ENCODE measurements at places on chromosomes 3 and 15.

GRCh38 chr15:62550106-62550505 is 385.0 kb upstream of the C2CD4B start:
- peaks cover 44% of the 10 kb centered on the region for H3K4me1 ChIP-seq
- no peaks in the 10 kb centered on the region for H3K36me3 ChIP-seq
- no peak overlapping the region for H3K27ac ChIP-seq
- H3K27me3 ChIP-seq, result no peaks in the 10 kb centered on the region
- no peak for DNase-seq
- no peak overlapping the region for H3K4me3 ChIP-seq

DNA sequence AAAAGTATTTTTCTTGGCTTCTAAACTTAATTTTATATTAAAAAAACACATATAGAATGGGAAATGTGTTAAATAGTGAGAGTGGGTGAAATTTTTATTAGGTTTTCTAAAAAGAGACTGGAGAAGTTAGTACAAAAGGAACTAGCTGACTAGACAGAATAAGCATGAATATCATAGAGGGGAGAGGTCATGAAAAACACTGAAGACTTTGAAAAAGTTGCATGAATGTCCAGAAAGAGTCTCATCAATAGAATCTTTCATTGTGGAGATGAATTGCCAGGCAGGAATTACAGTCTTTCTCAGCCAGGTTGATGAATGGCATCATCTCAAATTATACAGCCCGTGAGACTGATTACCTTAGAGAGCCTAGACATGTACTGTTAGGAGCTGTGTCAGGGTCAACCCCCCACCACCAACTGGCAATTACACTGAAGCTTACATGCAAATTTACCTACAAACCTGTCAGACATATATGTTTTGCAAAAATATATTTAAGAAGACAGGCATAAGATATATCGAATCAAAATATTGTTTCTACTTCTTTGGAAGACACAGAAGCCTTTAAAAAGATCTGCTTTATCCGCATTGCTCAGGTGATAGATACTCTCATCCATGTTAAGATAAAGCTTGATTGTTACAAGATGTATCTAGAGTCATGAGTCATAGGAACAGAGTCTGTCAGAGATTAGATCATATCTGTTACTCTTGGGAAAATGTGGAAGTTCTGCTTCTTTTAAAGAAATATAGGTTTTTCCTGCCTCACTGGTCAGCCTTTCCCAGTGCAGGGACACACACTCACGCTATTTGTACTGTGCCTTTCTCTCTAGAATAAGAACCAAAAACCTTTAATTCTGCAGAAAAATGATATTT is 34.8 kb upstream of the PFN2 start:
- H3K27me3 ChIP-seq, result no peaks in the 10 kb centered on the region
- no peaks in the 10 kb centered on the region for H3K36me3 ChIP-seq
- no peak overlapping the region for H3K27ac ChIP-seq
- H3K4me3 ChIP-seq, result no peak overlapping the region

DNA sequence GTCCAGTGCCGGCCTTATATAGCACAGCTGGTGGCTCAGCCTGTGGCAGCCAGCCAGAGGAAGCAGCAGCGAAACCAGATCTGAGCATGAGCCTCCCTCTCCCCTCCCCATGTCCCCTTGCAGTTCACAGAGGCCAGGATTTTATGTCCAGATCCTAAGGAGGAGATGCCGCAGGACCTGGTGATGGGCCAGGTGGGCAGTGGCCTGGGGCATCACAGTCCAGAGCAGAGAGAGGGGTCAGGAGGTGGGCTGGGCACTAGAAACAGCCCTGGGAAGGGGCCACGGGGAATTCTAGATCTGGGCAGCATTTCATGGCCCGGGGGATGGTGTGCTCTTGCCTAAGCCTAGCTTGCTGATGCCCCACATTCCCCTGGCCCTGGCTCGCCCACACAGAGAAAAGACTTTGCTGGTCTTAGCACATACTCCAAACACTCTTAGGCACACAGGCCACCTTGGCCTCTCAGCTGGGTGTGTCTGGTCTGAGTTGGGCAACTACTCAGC is 259 bp upstream of the CILP start:
- no peaks in the 10 kb centered on the region for H3K36me3 ChIP-seq
- H3K4me3 ChIP-seq, result no peak overlapping the region
- peaks cover 28% of the 10 kb centered on the region for H3K4me1 ChIP-seq
- no peaks in the 10 kb centered on the region for H3K27me3 ChIP-seq
- DNase-seq, result peak; percentile 76
- peak overlapping the region; percentile 54 for H3K27ac ChIP-seq

DNA sequence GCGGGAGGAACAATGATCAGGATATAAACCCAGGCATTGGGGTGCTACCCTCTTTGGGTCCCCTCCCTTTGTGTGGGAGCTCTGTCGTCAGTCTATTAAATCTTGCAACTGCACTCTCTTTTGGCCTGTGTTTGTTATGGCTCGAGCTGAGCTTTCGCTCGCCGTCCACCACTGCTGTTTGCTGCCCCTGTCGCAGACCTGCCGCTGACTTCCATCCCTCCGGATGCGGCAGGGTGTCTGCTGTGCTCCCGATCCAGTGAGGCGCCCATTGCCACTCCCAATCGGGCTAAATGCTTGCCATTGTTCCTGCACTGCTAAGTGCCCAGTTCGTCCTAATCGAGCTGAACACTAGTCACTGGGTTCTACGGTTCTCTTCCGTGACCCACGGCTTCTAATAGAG is 1443.7 kb upstream of the CADM2 start:
- H3K4me1 ChIP-seq, result no peaks in the 10 kb centered on the region
- no peak for DNase-seq
- H3K4me3 ChIP-seq, result no peak overlapping the region
- no peak overlapping the region for H3K27ac ChIP-seq
- H3K36me3 ChIP-seq, result no peaks in the 10 kb centered on the region
- no peaks in the 10 kb centered on the region for H3K27me3 ChIP-seq

All from heart left ventricle (tissue), 16 donors.